Calu3 (cell line): ENCODE measurements at places on chromosomes 16 and 17.
A peak's percentile ranks its signal among the peaks of the same experiment; 100 is the strongest.

GRCh38 chr16:66395806-66396555 lies 29.5 kb downstream of the CDH5 start:
- DNase-seq = no peak

GRCh38 chr16:29256501-29256981 lies 150.0 kb downstream of the NPIPB11 start:
- no peak for DNase-seq

- no peak for DNase-seq
These were observed 805 bp upstream of the TANC2 start for GRCh38 chr17:62965174-62965685.

GRCh38 chr17:53032861-53033271 lies 789.9 kb upstream of the KIF2B start:
- peak; percentile 8 for DNase-seq

GRCh38 chr17:10033959-10034358 lies 128.9 kb upstream of the RCVRN start:
- DNase-seq = no peak

DNA sequence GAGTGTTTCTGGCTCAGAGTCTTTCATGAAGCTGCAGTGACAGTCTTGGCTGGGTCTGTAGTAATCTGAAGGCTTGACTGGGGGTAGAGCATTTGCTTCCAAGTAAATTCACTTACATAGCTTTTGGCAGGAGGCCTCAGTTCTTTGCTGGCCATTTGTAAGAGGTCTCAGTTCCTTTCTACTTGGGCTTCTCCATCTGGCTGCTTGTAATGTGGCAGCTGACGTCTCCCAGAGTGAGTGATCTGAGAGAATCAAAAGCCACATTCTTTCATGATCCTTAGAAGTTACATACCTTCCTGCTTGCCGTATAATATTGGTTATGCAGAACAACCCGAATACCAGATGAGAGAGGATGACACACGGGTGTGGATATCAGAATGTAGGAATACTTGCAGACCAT lies 39.8 kb downstream of the NF1 start:
- DNase-seq = no peak

DNA sequence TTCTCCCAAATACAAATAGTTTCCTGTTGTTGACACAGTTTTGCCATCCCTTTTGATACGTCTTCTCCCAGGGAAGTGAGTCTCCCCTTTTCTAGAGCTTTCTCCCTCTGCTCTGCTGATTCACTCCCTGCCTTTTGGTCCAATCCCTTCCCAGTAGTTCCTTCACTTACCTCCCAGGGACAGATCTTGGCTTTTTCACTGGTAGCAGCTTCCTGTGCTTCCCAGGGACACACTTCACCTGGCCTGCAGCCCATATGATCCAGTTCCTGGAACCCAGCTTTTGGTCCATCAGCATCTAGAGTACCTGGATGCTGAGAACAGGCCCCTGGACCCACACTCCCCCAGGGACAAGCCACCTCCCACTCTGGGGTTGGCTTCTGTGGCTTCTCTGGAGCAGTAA lies 15.8 kb downstream of the GPR179 start:
- no peak for DNase-seq

GRCh38 chr16:73113336-73113735 lies 65.4 kb upstream of the ZFHX3 start:
- DNase-seq = no peak

DNA sequence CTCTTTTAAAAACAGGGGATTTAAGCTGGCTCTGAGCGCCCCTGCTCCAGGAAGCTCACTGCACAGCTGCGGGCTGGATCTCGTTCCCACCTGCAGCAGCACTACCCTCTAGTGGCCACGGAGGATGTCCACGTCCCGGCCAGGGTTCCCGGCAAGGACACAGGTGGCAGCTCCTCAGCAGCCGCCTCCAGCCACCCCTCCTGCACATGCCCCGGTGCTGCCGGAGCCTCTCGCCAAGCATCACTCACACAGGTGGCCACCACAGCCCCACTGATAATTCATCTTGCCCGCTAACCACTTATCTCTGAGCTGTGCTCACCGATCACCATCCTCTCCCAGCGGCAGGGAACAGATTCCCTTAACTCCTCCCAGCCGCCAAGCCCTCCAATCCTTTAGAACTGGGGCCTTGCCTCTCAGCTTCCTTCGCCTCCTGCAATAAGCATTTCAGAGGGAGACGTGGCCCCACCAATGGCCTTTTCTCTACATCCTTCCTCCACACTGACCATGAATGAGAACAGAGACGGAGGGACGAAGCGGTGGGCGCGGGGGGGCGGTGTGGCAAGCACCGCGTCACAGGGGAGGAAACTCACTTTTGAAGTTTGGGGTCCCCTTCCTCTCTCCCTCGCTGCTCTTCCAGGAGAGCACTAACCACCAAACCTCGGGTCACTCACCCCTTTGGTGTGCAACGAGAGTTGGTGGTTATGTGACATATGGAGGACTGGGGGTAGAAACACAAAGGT lies 222.1 kb downstream of the RBFOX3 start:
- peak; percentile 74 for DNase-seq

DNA sequence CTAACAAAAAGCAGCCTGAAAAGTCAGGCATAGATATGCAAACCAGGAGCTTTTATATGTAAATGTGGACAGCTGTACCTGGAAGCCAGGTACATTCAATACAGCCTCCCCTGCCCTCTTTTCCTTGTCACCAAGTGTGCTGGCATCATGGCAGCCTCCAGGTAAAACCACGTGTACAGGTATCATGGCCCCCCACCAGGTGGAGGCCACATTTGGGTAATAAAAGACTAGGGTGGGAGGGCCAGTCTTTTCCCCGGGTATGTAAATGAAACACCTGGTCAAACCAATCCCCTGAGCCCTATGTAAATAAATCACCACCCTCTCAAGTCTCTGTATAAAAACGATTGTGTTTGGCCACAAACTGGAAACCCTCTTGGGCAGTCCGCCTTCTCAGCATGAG lies 226.4 kb upstream of the GOT2 start:
- no peak for DNase-seq

- no peak for DNase-seq
These were observed 38.8 kb downstream of the BAHCC1 start for GRCh38 chr17:81434072-81434471.

DNA sequence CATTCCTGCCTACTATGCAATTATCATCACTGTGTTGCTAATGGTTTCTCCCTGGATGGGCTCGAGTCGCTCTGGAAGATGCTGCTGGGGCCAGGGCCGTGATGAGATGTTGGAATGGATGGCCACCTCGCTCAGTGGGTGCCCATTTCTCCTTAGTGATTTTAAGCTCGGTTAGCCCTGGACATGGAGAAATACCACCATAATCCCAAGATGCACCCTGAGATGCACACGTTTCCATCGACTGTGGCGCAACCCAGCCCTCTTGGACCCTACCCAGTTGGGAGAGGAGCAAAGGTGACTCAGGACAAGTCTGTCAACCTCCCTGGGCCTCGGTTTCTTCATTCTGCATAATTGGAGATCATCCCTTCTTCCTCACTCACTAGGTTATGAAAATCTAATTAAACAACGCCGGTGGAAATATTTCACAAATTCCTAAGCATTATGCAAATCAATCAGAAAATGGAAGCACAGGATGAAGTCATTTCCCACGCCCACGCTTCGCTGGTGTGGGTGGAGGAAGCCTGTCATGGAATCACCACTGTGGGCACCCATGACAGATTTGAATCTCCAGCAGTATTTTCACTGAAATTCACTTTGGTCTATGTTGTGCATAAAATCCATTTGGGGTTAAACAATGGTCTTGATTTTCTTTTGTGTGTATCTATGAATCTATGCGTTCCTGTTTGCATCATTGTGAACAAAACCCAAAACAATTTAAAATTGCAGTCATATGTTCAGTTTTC lies 195.2 kb downstream of the AXIN2 start:
- DNase-seq = no peak

DNA sequence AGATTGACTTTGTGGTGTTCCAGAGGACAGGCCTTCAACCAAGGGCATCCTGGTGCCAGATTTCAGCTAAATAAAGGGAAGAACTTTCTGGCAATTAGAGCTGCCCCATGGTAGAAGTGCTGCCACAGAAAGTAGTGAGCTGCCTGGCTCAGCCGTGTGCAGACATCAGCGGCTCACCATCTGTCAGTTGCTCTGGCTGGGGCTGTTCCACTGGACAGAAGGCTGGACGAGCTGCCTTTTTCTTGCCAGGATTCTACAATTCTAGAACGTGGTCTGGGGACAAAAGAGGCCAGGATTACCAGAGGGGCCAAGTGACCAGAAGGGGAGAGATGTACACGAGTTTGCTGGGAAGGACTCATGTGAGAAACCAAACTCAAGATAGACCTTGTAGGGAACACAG lies 107.0 kb upstream of the RPL38 start:
- DNase-seq = no peak

DNA sequence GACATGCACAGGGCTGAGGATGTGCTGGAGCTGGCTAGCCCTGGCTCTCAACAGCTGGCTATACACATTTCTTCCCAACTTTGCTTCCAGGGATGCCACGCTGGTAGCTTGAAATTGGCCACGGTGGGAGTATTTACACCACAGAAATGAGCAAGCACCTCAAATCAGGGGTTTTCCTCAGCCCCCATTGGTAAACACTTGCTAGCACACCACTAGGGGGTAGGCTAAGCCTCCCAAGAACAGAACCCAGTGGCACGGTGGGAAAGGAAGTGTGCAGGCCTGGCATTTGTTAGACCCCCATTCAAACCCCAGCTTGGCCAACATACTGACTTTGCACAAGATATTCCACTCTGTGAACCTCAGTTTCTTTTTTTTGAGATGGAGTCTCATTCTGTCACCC lies 12.9 kb downstream of the DRC3 start:
- no peak for DNase-seq

DNA sequence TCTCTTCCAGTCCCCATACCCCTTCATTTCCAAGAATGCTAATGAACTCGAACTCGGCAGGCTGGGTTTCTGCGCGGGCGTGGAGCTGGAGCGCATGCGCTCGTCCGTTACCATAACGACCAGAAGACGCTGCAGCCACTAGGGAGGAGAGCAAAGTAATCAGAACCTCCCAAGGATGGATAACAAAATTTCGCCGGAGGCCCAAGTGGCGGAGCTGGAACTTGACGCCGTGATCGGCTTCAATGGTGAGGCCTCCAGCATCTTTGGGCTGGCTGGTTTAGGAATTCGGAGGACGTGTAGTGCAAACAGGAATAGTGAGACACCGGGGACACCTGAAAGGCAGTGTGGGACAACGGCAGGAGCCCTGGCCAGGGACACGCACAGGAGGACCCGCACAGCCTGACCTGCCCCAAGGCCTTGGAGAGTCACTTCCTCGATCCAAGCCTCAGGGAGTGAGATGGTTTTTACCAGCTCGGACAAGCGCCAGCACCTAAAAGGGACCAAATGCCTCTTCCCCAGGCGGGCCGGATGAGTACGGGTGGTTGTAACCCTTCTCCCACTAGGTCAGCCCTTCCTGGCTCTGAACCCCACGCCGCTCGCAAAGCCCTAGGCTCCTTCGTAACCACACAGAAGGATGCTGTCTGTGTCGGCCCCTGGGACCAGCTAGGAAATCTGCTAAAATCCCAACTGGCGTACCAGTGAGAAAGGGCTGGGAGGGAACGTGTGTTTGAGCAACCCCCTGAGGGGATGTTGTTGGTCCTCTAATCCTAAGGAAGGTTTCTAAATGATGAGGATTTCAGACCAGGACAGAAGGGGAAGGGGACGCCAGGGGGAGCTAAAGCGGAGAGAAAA lies at the start of gene CFAP52:
Gene CFAP52, plus strand, starts transcription at position 122 of the 852 bp plus-strand sequence. Its CDS starts 54 bp downstream, at position 176.
- peak; percentile 61 for DNase-seq

GRCh38 chr17:81398832-81399411 lies 3.7 kb downstream of the BAHCC1 start:
- DNase-seq = no peak

GRCh38 chr17:3983606-3984484 lies 19.6 kb upstream of the ATP2A3 start:
- no peak for DNase-seq

DNA sequence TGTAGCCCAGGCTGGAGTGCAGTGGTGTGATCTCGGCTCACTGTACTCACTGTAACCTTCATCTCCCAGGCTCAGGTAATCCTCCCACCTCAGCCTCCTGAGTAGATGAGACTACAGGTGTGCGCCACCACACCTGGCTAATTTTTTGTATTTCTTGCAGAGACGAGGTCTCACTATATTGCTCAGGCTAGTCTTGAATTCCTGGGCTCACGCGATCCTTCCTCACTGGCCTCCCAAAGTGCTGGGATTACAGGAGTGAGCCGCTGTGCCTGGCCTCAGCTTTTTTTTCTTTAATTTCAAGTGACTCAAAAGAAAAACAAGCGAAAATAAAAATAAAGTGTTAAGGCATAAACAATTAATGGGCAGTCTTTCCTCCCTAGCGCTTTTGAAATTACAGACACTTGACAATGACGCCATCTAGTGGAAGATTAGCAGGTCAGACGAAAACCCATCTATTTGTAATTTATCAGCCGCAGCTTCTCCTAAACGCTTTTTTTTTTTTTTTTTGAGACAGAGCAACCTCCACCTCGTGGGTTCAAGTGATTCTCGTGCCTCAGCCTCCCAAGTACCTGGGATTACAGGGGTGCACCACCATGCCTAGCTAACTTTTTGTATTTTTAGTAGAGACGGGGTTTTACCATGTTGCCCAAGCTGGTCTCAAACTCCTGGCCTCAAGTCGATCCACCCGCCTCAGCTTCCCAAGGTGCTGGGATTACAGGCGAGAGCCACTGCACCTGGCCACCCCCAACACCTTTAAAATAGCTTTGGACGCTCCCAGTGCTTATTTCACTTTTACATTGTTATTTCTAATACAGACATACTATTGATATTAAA lies 28.1 kb upstream of the PECAM1 start:
- peak; percentile 12 for DNase-seq

GRCh38 chr17:70144260-70144846 lies 25.0 kb upstream of the KCNJ2 start:
- no peak for DNase-seq

- DNase-seq = no peak
These were observed 34.2 kb downstream of the CRLF3 start for GRCh38 chr17:30790279-30790678.

DNA sequence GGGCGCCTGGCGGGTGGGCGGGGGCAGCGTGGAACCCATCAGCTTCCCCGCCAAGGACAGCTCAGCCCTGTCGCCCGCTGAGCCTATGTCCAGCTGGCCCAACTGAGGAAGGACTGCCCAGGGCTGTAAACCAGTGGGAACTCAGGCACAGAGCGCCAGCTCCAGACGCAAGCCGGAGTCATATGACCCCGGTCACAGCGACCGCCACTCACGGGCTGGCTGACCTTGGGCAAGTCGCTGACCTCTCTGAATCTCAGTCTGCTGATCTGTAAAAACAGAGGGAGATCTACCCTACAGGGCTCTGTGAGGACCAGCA lies 170.0 kb downstream of the C16orf78 start:
- DNase-seq = no peak

GRCh38 chr16:49018259-49018931 lies 263.2 kb downstream of the CBLN1 start:
- DNase-seq = no peak

- DNase-seq = no peak
These were observed 1.4 kb upstream of the PAGR1 start for GRCh38 chr16:29814592-29814991.

DNA sequence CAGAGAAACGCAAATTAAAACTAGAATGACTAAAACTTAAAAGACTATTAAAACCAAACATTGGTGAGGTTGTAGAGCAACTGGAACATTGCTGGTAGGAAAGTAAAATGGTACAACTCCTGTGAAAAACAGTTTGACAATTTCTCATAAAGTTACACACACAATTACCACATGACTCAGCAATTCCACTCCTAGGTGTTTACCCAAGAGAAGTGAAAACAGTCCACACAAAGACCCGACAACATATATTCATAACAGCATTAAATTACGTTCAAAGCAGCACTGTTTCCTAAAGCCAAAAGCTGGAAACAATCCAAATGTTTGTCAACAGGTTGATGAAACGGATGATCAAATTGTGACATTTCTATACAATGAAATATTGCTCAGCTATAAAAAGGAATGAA lies 26.5 kb upstream of the ALOX12 start:
- no peak for DNase-seq
